ENCODE measurements at places on chromosomes 5 and 9. TPM values are rescaled to one million over a fixed set of nuclear protein-coding genes. Genes with fewer than 3 reads are reported as not detected.

DNA sequence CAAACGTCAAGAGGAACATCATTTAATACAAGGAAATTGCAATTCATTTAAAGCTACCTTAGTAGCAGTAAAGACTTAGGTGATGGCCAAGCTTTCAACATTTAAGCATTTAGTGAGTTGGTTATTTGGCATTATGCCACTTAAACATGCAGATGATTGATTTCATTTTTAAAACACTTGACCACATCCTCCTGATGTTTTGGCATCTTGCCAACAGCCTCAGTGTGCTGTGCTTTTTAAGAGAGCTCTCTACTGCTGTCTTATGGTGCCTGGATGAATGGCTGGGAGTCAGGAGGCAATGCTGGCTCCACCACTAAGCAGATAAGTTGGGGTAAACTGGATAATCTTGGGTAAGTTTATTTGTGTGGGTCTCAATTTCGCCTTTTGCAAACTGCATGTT is 364.5 kb downstream of the MAN2A1 start:
- peak; percentile 93 for DNase-seq
- H3K36me3 ChIP-seq = no peaks in the 10 kb centered on the region
- no peaks in the 10 kb centered on the region for H3K27me3 ChIP-seq

The TCF7 gene
- 643 TPM for total RNA-seq

GRCh38 chr5:39143151-39143860 is 69.1 kb upstream of the RICTOR start:
- peak overlapping the region; percentile 9 for H3K27ac ChIP-seq
- DNase-seq = no peak
- H3K27me3 ChIP-seq = no peaks in the 10 kb centered on the region
- H3K4me1 ChIP-seq = peaks cover 22% of the 10 kb centered on the region
- H3K4me3 ChIP-seq = no peak overlapping the region
- H3K36me3 ChIP-seq = peaks cover 14% of the 10 kb centered on the region

GRCh38 chr9:73741316-73741715 is 589.7 kb downstream of the ANXA1 start:
- DNase-seq = no peak
- H3K27ac ChIP-seq = no peak overlapping the region
- H3K27me3 ChIP-seq = no peaks in the 10 kb centered on the region
- no peak overlapping the region for H3K4me3 ChIP-seq
- H3K36me3 ChIP-seq = no peaks in the 10 kb centered on the region

DNA sequence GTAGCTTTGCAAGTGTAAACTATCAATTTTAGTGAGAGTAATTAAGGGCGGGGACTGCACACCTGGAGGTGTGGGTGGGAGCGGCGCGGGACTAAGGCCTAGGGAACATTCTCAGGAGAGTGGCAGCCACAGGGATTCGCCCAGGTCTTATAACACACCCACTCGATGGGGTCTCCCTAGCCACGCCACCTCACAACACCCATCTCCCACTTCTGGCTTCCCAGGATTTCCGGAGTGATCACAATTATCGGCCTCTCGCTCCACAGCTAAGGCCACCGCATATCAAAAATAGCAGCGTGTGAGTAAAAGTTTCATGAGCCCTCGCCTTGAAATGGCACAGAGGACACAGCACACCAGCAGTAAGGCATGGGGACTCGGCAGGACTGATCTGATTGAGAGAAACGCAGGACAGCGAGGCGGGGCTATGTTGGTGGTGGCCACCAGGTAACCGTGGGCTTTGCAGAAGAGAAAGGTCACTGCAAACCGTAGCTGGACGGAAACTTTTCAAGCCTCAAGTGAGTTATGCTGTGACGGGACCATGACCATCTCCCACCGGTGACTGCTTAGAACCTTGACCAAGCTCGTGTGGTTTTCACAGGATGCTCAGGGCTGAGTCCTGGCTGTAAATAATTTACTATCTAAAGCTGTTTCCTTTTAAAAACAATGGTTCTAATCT is 1.1 kb upstream of the LPAR1 start:
- no peak overlapping the region for H3K27ac ChIP-seq
- no peak for DNase-seq
- no peaks in the 10 kb centered on the region for H3K4me1 ChIP-seq
- no peak overlapping the region for H3K4me3 ChIP-seq

DNA sequence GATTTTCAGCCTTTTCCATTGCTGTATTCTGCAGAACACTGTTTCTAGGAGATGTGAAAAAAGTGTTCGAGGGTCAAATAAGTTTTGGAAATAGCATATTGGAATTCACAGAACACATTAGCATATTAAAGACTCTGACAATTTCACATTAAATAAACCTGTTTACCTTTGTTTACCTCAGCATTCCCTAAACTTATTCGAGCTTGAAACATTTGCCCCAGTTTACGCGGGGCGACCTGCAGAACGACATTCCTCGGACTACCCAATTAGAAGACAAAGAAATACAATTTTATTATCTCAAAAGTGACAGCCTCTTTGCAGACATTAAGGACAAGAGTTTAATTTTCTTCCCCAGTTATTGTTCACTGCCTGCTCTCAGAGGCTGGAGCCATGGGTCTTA is 110.3 kb upstream of the NFIB start:
- no peaks in the 10 kb centered on the region for H3K4me1 ChIP-seq
- no peak overlapping the region for H3K27ac ChIP-seq
- no peaks in the 10 kb centered on the region for H3K27me3 ChIP-seq
- no peaks in the 10 kb centered on the region for H3K36me3 ChIP-seq

- no peaks in the 10 kb centered on the region for H3K36me3 ChIP-seq
- H3K4me1 ChIP-seq = no peaks in the 10 kb centered on the region
- DNase-seq = no peak
- no peaks in the 10 kb centered on the region for H3K27me3 ChIP-seq
Measured at GRCh38 chr5:135944564-135944963, 10.2 kb downstream of the LECT2 start.

The PCDHGC5 gene
- total RNA-seq = 0.13 TPM

The CAMK4 gene
- 366 TPM for total RNA-seq

GRCh38 chr9:19650312-19650711 is 138.5 kb downstream of the SLC24A2 start:
- H3K4me3 ChIP-seq = no peak overlapping the region
- H3K27ac ChIP-seq = no peak overlapping the region
- H3K4me1 ChIP-seq = no peaks in the 10 kb centered on the region
- H3K36me3 ChIP-seq = no peaks in the 10 kb centered on the region

DNA sequence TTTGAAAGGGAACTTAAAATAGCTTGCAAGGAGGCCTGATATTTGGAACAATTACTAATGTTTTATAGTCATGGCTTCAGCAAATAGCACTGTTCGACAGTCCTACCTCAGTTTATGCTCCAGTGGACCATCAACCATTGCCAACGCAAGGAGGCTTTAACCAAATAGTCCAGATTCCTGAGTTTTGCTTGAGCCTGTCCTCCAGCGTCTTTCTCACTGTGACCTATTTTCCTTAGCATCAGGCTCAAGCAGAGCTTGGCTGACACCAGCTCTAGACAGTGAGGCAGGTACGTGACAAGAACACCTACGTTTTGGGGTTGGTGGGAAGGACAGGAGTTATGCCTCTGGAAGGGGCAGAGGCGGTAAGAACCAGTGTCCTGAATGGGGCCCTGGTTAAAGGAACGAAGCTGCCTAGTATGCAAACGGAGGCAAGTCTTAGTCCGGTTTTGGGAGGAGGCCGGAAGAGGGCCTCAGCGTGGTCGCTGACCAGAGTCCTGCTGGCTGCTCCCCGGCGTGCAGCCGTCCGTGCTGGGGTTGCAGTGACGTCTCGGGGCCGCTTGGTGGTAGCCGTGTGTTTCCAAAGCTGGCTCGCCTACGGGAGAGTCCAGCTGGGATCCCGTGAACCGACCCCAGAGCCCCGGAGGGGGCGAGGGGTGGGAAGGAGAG is 998 bp upstream of the FGF18 start:
- H3K4me1 ChIP-seq = peaks cover 5% of the 10 kb centered on the region
- H3K27me3 ChIP-seq = peaks cover 3% of the 10 kb centered on the region
- no peaks in the 10 kb centered on the region for H3K36me3 ChIP-seq
- H3K4me3 ChIP-seq = peak overlapping the region; percentile 45

GRCh38 chr5:151742870-151743294 is 15.5 kb downstream of the ATOX1 start:
- no peak for DNase-seq
- no peaks in the 10 kb centered on the region for H3K27me3 ChIP-seq
- no peak overlapping the region for H3K27ac ChIP-seq
- H3K4me3 ChIP-seq = no peak overlapping the region
- H3K4me1 ChIP-seq = peaks cover 12% of the 10 kb centered on the region

- DNase-seq = peak; percentile 26
- H3K4me3 ChIP-seq = peak overlapping the region; percentile 50
- peaks cover 6% of the 10 kb centered on the region for H3K4me1 ChIP-seq
- no peaks in the 10 kb centered on the region for H3K36me3 ChIP-seq
Measured at GRCh38 chr5:138753794-138754698, 821 bp downstream of the CTNNA1 start.

DNA sequence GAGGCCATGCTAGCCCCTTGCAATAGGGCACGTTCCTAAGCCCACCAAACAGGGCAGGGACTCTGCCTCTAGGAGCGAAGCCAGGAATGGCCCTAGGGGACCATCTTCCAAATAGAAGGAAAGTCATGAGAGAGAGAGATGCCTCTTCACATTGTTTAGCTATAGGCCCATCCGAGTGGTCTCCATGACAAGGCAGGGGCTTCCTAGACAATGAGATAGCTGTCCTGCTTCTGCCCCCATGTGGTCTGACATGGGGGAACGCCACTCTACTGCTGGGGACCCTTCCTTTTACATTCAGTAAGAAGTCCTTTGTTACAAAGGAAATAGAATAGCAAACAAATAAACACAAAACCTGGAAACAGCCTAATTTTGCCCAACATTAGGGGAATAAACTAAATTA is 17.9 kb upstream of the KIF4B start:
- H3K27ac ChIP-seq = no peak overlapping the region
- H3K27me3 ChIP-seq = no peaks in the 10 kb centered on the region
- no peak overlapping the region for H3K4me3 ChIP-seq

DNA sequence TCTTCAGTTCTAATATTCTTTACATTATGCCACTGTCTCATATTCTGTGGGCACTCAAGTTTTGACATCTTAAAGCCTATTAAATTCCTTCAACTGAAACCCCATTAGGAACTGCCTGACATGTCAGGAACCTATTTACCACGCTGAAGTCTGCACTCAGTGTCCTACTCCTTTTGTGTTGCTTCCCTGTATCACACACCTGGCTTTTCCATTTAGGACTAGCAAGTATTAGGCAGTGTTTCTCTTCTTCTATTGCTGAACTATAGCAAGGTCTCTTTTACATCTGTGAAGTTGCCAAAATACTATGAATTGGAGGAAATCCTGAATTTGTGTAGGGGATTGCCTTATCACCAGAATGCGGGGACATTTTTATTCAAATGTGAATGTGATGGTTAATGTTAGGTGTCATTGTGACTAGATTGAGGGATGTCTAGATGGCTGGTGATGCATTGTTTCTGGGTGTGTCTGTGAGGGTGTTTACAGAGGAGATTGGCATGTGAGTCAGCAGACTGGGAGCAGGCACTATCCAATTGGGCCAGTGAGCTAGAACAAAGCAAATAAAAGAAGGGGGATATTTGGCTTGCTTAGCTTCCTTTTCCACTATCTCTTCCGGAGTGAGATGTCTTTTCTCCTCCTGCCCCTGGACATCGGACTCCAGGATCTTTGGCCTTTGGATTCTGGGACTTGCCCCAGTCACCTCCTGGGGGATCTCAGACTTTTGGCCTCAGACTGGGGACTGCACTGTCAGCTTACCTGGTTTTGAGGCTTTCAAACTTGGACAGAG is 21.2 kb upstream of the VCAN start:
- no peak overlapping the region for H3K4me3 ChIP-seq
- no peak for DNase-seq
- no peak overlapping the region for H3K27ac ChIP-seq
- H3K36me3 ChIP-seq = no peaks in the 10 kb centered on the region
- no peaks in the 10 kb centered on the region for H3K27me3 ChIP-seq

DNA sequence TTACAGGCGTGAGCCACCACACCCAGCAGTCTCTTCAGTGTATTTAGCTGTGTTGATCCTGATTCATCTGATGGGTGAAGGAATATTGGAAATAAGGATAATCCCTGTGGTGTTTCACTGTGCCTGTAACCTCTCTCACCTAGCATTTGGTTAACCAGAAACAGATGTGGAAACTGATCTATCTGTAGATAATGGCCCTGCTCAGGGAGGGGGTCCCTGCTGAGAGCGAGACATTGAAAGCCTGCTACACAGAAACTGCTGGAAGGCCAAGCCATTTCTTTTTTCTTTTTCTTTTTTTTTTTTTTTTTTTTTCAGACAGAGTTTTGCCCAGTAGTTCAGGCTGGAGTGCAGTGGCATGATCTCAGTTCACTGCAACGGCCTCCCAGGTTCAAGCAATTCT is 28.4 kb downstream of the QRFP start:
- H3K27ac ChIP-seq = no peak overlapping the region
- no peaks in the 10 kb centered on the region for H3K36me3 ChIP-seq
- no peak overlapping the region for H3K4me3 ChIP-seq
- no peaks in the 10 kb centered on the region for H3K27me3 ChIP-seq

GRCh38 chr5:161001604-161002003 is 149.6 kb upstream of the ATP10B start:
- H3K4me3 ChIP-seq = no peak overlapping the region
- H3K4me1 ChIP-seq = no peaks in the 10 kb centered on the region
- no peaks in the 10 kb centered on the region for H3K36me3 ChIP-seq
- H3K27me3 ChIP-seq = no peaks in the 10 kb centered on the region
- DNase-seq = no peak
- H3K27ac ChIP-seq = no peak overlapping the region

DNA sequence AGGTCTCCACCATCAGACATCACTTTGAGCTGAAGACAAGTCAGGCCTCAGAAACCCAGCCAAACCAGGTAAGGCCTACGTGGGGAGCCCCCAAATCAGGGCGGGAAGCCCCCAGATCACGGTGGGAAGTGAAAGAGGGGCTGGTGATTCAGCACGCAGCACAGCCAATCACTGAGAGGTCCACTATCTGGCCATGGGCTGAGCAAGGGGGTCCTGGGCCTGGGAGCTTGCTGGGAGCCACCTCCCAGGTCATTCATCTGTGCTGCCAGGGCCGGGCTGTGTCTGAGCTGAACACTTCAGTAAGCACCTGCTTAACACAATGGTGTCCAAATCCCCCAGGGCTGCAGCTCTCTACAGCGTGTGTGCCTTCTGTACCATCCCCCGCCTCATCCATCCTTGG is 15.5 kb downstream of the MED10 start:
- DNase-seq = no peak
- peaks cover 23% of the 10 kb centered on the region for H3K4me1 ChIP-seq
- no peaks in the 10 kb centered on the region for H3K27me3 ChIP-seq
- no peaks in the 10 kb centered on the region for H3K36me3 ChIP-seq

DNA sequence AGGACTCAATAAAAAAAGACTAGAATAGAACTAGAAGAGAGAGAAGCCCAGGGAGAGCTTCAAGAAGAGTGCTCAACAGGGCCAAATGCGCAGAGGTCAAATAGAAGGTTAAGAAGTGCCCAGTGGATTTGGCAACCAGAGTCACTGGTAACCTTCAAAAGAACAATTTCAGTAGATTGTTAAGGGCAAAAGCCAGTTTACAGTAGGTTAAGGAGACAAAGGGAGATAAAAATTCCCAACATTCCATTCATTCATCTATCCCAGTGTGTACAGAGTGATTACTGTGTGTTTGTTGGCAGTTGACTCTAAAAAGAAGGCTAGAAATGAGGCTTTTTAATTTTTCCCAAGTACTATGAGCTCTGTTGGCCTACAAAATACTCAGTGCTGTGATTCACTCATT is 69.4 kb downstream of the RIGI start:
- no peaks in the 10 kb centered on the region for H3K27me3 ChIP-seq
- DNase-seq = no peak
- H3K4me3 ChIP-seq = no peak overlapping the region
- no peaks in the 10 kb centered on the region for H3K4me1 ChIP-seq
- H3K36me3 ChIP-seq = no peaks in the 10 kb centered on the region
- H3K27ac ChIP-seq = no peak overlapping the region

GRCh38 chr5:169653091-169653490 is 16.0 kb downstream of the DOCK2 start:
- H3K4me3 ChIP-seq = no peak overlapping the region
- H3K4me1 ChIP-seq = peaks cover 47% of the 10 kb centered on the region

The GARIN3 gene
- total RNA-seq = not detected

The OLFM1 gene
- total RNA-seq = 1.1 TPM

Data from naive thymus-derived CD4-positive, alpha-beta T cell (primary cell).